ENCODE measurements at places on chromosomes 2 and 18. TPM values are rescaled to one million over a fixed set of nuclear protein-coding genes. Genes with fewer than 3 reads are reported as not detected.

The MAP3K19 gene
- not detected for polyA plus RNA-seq

The RAB10 gene
- 95.1 TPM for polyA plus RNA-seq

The KLHL14 gene
- polyA plus RNA-seq, result 0.06 TPM

The ECEL1 gene
- 0.39 TPM for polyA plus RNA-seq

The GREB1 gene
- polyA plus RNA-seq, result 13.8 TPM

The LAMA3 gene
- polyA plus RNA-seq, result 3.1 TPM

The TUBB8B gene
- not detected for polyA plus RNA-seq

The TET3 gene
- 11.4 TPM for polyA plus RNA-seq

The MYOM1 gene
- 679 TPM for polyA plus RNA-seq

The CD8B gene
- polyA plus RNA-seq, result 0.28 TPM

The PIEZO2 gene
- polyA plus RNA-seq, result 19.0 TPM

The LYG2 gene
- polyA plus RNA-seq, result 0.25 TPM

The REG1A gene
- not detected for polyA plus RNA-seq

The DSG4 gene
- not detected for polyA plus RNA-seq

The ABCG5 gene
- not detected for polyA plus RNA-seq

The SLC23A3 gene
- 1.1 TPM for polyA plus RNA-seq

The CDKL4 gene
- 0.32 TPM for polyA plus RNA-seq

The IL1B gene
- 0.76 TPM for polyA plus RNA-seq

The SETBP1 gene
- 19.5 TPM for polyA plus RNA-seq

The CCL20 gene
- polyA plus RNA-seq, result 0.41 TPM

The STON1 gene
- 10.1 TPM for polyA plus RNA-seq

The PDCL3 gene
- polyA plus RNA-seq, result 29.7 TPM

The CYB5A gene
- 34.5 TPM for polyA plus RNA-seq

The CYP27A1 gene
- polyA plus RNA-seq, result 25.4 TPM

The CTAGE1 gene
- polyA plus RNA-seq, result not detected

The CXCR1 gene
- polyA plus RNA-seq, result not detected

The DUSP19 gene
- polyA plus RNA-seq, result 2.0 TPM

The FAM110C gene
- polyA plus RNA-seq, result 0.94 TPM

The PRADC1 gene
- 33.0 TPM for polyA plus RNA-seq

The LINC00305 gene
- polyA plus RNA-seq, result not detected

The LRP1B gene
- polyA plus RNA-seq, result 3.7 TPM

The RAPH1 gene
- 40.2 TPM for polyA plus RNA-seq

The EVA1A gene
- polyA plus RNA-seq, result 6.7 TPM

The MEP1B gene
- not detected for polyA plus RNA-seq

The BBS5 gene
- 5.3 TPM for polyA plus RNA-seq

The C2orf81 gene
- polyA plus RNA-seq, result 2.7 TPM

The FBLN7 gene
- polyA plus RNA-seq, result 8.5 TPM

The NFE2L2 gene
- 50.7 TPM for polyA plus RNA-seq

The OSBPL6 gene
- 4.6 TPM for polyA plus RNA-seq
